ENCODE measurements at places on chromosomes 2 and 18.
A peak's percentile ranks its signal among the peaks of the same experiment; 100 is the strongest.

- DNase-seq: peak; percentile 78
These were observed 56.5 kb downstream of the EMX1 start for GRCh38 chr2:72973566-72974435.

GRCh38 chr2:99554238-99554637, 64.4 kb upstream of the REV1 start:
- DNase-seq: no peak

DNA sequence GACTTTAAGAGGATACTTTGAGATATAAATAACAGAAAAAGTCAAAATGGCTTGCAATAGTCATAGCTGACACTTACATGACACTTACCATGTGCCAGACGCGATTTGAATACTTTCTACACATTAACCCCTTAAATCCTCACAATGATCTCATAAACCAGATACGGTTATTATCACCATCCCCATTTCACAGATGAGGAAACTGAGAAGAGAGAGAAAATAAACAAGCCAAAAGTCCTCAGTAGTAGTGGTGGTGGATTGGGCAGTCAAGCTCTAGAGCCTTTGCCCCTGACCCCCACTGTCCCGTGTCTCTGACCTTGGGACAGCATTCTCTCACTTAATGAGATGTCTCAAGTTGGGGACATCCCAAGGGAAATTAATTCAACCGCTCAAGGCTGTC, 105.2 kb upstream of the TAF1B start:
- no peak for DNase-seq

DNA sequence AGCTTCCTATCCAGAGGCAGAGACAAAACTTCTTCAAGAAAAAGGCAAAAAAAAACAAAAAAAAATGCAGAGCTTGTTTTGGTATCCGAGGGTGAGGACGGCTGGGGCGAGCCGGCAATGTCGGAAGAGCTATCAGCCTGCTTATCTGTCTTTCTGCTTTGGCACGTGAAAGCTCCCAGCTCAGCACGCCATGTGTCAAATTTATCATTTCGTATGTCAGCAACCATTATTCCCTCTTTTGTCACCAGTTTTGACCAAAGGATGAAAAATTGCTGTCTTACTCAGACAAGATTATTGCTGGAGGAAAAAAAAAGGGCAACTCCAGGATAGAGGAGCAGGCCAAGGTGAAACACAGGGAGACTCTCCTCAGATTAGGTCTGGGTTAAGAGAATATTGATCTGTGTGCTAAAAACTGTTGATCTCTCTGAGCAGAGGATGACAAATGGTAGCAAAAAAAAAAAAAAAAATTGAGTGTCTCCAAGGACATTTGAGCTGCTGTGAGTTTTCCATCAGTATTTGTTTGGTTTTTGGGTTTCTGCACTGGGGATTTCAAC, 532.0 kb upstream of the POU3F3 start:
- DNase-seq: no peak

- DNase-seq: peak; percentile 99
These were observed 137.1 kb downstream of the ZEB2 start for GRCh38 chr2:144382849-144383248.

DNA sequence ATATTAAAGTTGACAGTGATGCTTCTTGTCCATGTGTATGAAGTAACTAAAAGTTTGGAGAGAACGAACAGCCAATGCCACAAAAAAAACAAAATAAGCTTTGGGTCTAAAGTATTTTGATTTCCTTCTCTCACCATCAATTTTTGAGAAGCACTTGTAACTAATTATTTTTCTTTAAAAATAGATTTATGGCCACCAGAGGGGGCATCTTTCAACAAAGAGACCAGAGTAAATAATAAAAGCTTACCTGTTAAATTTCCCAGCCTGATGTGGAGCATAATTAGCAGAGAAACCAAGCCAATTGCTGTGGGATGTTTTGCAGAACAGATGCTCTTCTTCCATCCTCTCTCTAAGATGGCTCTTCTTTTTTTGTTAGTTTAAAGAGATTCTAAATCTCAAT, 29.0 kb downstream of the LINC00305 start:
- DNase-seq: peak; percentile 7

GRCh38 chr2:205527801-205528200, 154.5 kb upstream of the NRP2 start:
- no peak for DNase-seq

- no peak for DNase-seq
These were observed 76.4 kb downstream of the ZSWIM2 start for GRCh38 chr2:186772579-186772978.

GRCh38 chr2:240203031-240203787, 62.8 kb upstream of the OTOS start:
- no peak for DNase-seq

DNA sequence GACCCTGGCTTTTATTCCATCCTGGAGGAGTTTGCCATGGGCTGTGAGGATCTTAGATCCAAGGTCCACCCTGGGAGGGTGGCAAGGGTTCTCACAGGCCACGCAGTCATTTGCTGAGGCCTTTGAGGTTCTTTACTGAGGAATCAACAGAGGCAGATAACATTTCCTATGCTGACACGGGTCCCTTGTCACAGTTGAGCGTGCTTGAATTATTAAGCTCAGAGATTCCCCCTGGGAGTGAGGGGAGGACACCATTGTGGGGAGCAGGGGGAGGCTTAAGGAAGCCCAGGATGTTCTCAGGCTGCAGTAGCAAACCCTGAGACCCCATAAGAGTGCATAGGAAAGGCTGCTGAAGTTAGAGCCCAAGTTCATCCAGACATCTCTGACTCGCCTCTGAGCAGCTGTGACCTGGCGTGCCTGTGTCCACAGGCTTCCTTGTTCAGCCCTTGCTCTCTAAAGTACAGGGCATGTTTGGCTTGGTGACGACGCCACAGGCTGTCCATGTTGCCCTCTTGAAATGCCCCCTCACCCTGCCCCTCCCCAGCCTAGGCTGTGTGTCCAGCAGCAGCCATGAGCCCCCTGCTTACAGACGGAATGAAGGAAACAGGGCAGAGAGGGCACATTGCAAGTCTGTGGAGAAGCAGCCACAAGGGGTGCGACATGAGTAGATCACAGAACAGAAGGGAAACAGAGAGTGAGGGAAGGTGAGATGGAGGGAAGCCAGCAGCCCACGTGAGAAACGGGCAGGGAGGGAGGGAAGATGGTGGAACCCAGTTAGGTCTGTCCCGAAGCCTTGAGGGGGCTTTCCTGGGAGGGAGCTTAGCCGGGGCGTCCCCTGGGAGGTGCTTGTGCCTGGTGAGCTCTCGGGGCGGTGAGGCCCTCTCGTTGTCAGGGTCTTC, 34.0 kb downstream of the NAPG start:
- peak; percentile 12 for DNase-seq

GRCh38 chr2:240252191-240252871, 111.9 kb upstream of the OTOS start:
- no peak for DNase-seq

- DNase-seq: peak; percentile 48
These were observed 463 bp downstream of the HS1BP3 start for GRCh38 chr2:20650393-20650876.

- DNase-seq: no peak
These were observed 109.9 kb downstream of the MSTN start for GRCh38 chr2:189952536-189953109.

Data from NB4 (cell line).